ENCODE measurements at places on chromosomes 11 and 22. TPM values are rescaled to one million over a fixed set of nuclear protein-coding genes. Genes with fewer than 3 reads are reported as not detected.

Gene TLCD5
- 7.2 TPM for total RNA-seq

Gene TRIM64
- not detected for total RNA-seq

Gene C1QTNF5
- total RNA-seq = not detected

Gene MPZL3
- total RNA-seq = 0.49 TPM

Gene SLC22A9
- total RNA-seq = not detected

Gene SHISA8
- not detected for total RNA-seq

Gene VSIG10L2
- not detected for total RNA-seq

Gene LRRC10B
- total RNA-seq = 0.11 TPM

Gene ART1
- total RNA-seq = not detected

Gene CHRM4
- 0.40 TPM for total RNA-seq

Gene STARD10
- total RNA-seq = 21.0 TPM

Gene OR2AG2
- not detected for total RNA-seq

Gene B3GAT1
- not detected for total RNA-seq

Gene PLEKHB1
- 1.4 TPM for total RNA-seq

Gene APOBEC3G
- not detected for total RNA-seq

Gene ALDH3B2
- total RNA-seq = not detected

Gene USP35
- total RNA-seq = 9.6 TPM

Gene GP1BB
- total RNA-seq = 1.2 TPM

Gene OR5D16
- total RNA-seq = not detected

Gene MMP12
- total RNA-seq = not detected
